ENCODE measurements at places on chromosomes 3 and 15.

DNA sequence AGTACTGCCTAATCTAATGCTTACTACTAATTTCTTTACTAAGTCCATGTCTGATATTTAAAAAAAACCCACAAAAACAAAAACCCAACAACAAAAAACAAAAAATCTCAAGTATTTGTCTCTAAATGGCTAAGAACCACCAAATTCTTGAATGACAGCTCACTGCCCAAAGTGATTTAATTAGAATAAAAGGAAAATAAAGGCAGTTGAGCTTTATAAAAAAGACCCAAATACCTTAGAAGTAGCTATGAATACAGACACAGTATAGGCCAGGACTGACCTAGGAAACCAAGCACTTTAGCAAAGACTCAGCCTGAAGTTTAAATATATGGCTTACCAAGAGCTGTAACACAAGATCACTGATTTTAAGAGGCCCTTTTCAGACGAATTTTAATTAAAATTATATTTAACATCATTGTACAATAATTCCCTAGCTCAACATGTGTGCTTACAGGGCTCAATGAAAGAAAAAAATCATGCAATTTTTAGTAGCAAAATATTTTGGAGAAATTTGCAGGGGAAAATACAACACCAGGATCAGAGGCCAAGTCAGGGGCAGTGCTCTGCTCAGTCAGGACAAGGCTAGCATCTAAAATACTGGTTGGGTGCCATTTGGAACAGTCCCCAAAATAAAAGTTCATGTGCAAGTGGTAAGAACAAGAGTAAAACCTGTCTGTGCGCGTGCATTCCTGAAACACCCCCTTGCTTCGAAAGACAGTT, 24.8 kb downstream of the UQCC5 start:
- peak; percentile 14 for DNase-seq

- DNase-seq: no peak
These were observed 311.3 kb downstream of the PLCL2 start for GRCh38 chr3:17195856-17196604.

GRCh38 chr3:72724070-72724469, 124.2 kb downstream of the SHQ1 start:
- peak; percentile 97 for DNase-seq

DNA sequence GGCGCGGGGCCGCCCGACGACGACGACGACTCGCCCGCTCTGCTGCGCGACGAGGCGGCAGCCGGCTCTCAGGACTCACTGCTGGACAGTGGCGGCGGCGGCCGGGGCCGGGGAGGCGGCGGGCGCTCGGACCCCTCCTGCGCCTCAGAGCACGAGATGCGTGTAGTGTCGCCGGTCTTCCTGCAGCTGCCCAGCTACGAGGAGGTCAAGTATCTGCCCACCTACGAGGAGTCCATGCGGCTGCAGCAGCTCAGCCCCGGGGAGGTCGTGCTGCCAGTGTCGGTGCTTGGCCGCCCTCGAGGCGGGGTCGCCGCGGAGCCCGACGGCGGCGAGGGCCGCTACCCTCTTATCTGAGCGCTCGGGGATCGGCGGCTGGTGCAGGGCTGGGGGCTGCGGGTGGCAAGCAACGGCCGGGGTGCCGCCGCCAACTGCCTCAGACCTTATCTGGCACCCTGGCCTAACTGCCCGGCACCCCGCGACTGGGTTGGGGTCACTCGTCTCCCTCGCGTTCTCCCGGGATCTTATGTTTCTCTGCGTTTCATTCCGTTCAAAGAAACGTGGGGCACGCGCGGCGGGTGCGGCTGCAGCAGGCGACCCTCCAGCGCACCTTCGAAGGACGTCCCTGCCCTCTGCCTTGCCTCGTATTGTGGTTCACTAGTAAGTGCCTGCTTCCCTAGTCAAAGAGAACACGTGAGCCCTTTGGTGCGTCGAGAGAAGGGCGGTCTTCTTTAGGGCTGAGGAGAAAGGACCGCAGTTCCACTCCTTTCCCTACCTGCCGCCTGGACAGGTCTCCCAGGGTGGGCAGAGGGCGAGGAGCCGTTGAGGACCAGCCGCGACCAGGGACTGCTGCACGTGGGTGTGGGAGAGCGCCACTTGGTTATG, 1.0 kb downstream of the C3orf80 start:
- DNase-seq: no peak

GRCh38 chr3:187281191-187281714, 10.3 kb downstream of the MASP1 start:
- DNase-seq: no peak

GRCh38 chr15:36907295-36907694, 193.1 kb downstream of the MEIS2 start:
- DNase-seq: no peak

All from renal cortical epithelial cell (primary cell).